Fibroblast of lung (primary cell): ENCODE measurements at places on chromosomes 12 and 14. TPM values are rescaled to one million over a fixed set of nuclear protein-coding genes. Genes with fewer than 3 reads are reported as not detected.
A peak's percentile ranks its signal among the peaks of the same experiment; 100 is the strongest.

GRCh38 chr12:111126331-111126730, 206.0 kb upstream of the MYL2 start:
- no peak for DNase-seq

LTBP2 gene
- 243 and 514 TPM in 2 replicates for total RNA-seq

- DNase-seq = no peak
Observed at GRCh38 chr12:90360300-90360699, 594.7 kb downstream of the CCER1 start.

EMP1 gene
- total RNA-seq = 27.5 and 53.5 TPM in 2 replicates

GRCh38 chr12:101954676-101955075, 77.3 kb downstream of the DRAM1 start:
- DNase-seq = no peak

DAO gene
- total RNA-seq = not detected in 2 replicates

PELI2 gene
- 28.5 and 29.2 TPM in 2 replicates for total RNA-seq

GRCh38 chr14:73463411-73463810, 5.1 kb upstream of the NUMB start:
- peak; percentile 92 for DNase-seq

BBOF1 gene
- 3.8 and 4.4 TPM in 2 replicates for total RNA-seq

DNA sequence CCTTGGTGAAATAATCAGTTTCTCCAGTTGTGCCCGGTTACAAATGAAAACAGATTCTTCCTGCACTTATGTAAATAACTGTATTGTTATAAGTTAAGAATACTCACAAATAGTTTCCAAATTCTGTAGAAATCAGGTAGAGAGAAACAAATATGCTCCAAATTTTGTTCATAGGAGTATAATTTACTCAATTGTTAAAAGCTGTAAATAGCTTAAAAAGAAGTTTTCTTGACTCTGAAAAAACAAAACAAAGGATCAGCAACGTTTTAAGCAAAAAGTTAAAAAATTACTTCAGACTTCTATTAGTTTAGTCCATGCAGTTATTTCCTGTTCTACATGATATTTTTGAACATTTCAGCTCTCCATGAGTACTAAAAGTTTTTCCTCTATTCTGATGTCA, 30.0 kb upstream of the SLC38A4 start:
- no peak for DNase-seq

GRCh38 chr14:43172899-43173548, 1334.1 kb downstream of the FSCB start:
- no peak for DNase-seq

FSCB gene
- total RNA-seq = not detected in 2 replicates

DNA sequence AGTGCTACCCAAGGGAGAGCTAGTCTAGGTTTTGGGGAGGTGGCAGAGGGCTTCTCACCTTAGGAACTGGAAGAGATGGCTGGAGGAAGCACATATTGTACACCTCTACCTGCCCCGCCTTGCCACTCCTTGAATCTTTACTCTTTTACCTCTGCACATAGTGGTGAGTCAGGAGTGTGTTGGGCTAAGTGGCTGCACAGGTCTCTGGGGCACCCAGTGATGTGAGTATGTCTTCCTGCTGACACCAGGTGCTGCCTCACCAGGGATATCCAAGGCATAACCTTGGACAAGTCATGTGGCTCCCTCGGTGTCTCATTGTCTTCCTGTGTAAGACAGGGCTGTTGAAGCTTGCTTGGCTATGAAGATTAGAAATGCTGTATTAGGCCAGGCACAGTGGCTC, 19.8 kb upstream of the CABP1 start:
- DNase-seq = no peak

DNA sequence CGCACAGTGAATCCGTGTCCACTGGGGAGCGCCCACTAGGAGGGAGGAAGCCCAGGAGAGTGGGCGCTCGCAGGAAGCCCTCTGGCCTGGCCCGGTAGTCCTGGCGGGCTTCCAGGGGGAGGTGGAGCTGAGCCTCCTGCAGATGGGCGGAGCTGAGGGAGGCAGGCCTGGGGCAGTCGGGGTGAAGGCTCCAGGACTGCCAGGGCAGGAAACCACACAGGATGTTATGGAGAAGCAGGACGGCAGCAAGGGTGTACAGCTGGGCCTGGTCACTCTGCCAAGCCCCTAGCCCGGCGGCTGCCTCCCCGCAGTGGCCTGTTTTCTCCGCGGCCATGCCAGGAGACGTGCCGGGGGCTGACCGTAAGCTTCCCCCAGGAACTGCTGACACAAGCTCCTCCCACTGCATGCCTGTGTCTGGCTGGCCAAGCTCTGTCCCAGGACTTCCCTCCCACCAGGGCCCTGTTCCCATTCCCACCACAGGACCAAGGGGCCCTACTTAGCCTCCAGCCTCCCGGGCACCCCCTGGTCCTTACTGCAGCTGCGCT, 143.4 kb upstream of the C14orf180 start:
- DNase-seq = peak; percentile 37

KCNJ8 gene
- 7.4 and 13.2 TPM in 2 replicates for total RNA-seq

MAP4K5 gene
- 40.6 and 41.1 TPM in 2 replicates for total RNA-seq

INHBC gene
- total RNA-seq = not detected in 2 replicates

- DNase-seq = peak; percentile 79
Observed at GRCh38 chr12:123457980-123458779, at the start of gene SNRNP35. TSS of gene SNRNP35 (plus strand) at chr12:123458139. CDS start at chr12:123465541, 7,402 bp downstream.

DNA sequence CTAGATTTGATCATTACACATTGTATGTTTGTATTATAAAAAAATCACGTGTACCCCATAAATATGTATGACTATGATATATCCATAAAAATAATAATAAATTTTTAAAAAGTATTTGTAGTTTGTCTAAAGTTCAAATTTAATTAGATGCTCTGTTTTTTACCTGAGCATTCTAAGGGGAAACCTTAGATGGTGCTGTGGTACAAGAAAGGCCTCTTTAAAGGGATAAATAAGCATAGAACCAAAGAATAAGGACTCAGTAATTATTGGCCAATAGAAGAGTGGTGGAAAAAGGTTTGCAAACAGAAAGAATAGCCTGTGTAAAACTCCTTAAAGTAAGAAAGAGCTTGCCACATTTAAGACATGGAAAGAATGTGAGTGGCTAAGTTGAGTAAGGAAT, 580.1 kb upstream of the SEL1L start:
- DNase-seq = no peak

DNA sequence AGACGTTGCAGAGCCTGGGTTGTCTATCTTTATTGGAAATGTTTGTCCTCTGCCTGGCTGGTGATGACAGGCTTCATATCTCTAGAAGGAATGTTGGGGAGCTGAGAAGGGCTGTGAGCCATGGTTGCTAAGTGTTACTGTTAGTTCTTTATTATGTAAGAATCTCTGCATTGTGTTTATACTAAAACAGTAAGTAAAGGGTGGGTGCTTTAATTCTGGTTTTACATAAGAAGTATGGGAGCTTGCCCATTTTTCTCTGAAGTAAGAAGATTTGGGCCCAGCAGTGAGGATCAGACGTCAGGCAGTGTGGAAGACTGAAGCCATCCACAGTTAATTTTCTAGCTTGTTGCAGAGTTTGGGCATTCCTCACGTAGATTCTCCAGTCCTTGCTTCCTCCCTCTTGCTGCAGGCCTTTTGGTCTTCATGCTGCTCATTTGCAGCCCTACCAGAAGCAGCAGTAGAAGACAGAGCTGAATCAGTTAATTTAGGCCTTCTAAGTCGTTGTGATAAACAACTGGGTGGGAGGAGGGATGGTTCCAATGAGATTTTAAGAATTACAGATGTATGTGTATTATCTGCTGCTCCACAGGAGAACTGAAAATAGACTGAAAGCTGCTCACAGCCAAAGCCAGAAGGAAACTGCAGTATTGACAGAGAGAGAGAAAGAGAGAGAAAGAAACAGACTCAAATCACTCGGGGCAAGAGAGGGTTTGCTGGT, 21.4 kb downstream of the WNT5B start:
- no peak for DNase-seq

GRCh38 chr14:104306450-104307040, 168.2 kb downstream of the KIF26A start:
- DNase-seq = no peak

USP44 gene
- total RNA-seq = 27.2 and 27.4 TPM in 2 replicates

DNA sequence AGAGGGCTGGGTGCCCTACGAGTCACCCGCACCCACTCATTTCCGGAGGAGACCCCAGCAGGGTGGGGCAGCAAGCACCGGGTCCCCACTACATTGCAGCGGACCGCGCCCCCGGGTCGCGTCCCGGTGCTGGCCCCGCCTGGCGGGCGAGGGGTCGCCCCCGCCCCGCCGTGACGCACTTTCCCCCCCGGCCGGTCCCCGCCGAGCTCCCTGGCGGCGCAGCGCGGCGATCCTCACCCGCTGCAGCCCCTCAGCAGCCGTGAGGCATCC, 106.1 kb downstream of the PRICKLE1 start:
- DNase-seq = peak; percentile 48

CABP1 gene
- under 0.01 TPM in 1 of 2 replicates, not detected in the other for total RNA-seq

DNA sequence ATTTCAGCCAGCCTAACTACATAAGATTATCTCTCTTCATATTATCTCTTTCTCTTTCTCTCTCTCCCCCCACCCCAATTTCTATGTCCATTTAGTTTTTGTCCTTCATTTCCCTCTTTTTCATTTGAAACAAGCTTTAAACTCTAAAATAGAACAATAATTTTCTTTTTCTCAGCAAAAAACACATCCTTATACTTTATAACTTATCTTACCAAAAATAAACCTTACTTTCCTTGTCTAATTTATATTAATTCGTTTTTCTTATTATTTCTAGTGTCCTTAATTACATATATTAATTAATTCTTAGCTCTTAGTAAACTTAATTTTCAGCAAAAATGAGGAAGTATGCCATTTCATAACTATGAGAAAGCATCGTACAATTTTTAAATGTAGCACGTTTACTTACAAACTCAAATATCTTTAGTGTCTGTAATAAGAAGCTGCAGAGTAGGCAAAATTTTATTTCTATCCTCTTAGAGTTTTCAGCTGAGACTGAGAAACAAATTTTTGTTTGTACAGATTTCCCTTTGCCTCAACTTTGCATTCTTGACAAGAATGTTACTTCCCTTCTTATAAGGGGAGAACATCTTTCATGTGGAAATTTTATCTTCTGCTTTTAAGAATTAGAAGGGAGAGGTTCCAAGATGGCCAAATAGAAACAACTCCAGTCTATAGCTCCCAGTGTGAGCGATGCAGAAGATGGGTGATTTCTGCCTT, 65.1 kb upstream of the ST8SIA1 start:
- DNase-seq = no peak

- DNase-seq = peak; percentile 50
Observed at GRCh38 chr14:100654814-100655740, 67.9 kb upstream of the BEGAIN start.

MLXIP gene
- total RNA-seq = 12.6 and 17.0 TPM in 2 replicates

SOX5 gene
- 16.4 and 32.0 TPM in 2 replicates for total RNA-seq

DNA sequence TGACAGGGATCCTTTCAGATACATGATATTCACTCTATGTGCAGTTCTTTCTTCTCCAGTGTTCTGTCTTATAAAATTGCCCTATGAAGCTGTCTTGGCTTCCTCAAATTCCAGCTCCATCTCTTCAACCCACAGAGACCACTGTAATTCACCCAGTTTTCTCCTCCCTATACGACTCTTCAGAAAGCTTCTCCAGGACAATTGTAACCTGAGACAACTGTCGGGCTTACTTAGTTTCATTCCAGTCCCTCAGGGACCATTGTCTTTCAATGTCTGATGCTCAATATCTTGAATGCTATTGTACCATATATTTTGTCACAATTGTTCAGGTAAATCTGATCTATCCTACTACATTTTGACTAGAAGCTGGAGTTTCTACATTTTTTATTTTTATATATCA, 345.3 kb downstream of the RPL10L start:
- DNase-seq = no peak
